B cell (primary cell): ENCODE measurements at places on chromosomes 5 and 9. TPM values are rescaled to one million over a fixed set of nuclear protein-coding genes. Genes with fewer than 3 reads are reported as not detected.

ABHD17B gene
- 11.3 and 19.1 TPM in 2 replicates for polyA plus RNA-seq

BARX1 gene
- polyA plus RNA-seq = 0.12 TPM in 1 of 2 replicates, not detected in the other

SPATA31C1 gene
- polyA plus RNA-seq = not detected in 2 replicates

PSIP1 gene
- 19.7 and 32.5 TPM in 2 replicates for polyA plus RNA-seq

FAM221B gene
- polyA plus RNA-seq = not detected in 2 replicates

PAIP2 gene
- 38.5 and 99.0 TPM in 2 replicates for polyA plus RNA-seq

GRXCR2 gene
- not detected in 2 replicates for polyA plus RNA-seq

RNF224 gene
- polyA plus RNA-seq = not detected in 2 replicates

GPR150 gene
- 0.30 and 0.86 TPM in 2 replicates for polyA plus RNA-seq

JAKMIP2 gene
- 0.24 and 1.0 TPM in 2 replicates for polyA plus RNA-seq

DBH gene
- polyA plus RNA-seq = not detected in 2 replicates

CNTNAP3B gene
- polyA plus RNA-seq = 0.25 TPM in 1 of 2 replicates, not detected in the other

GLDC gene
- 0.86 and 3.6 TPM in 2 replicates for polyA plus RNA-seq

DAPK1 gene
- polyA plus RNA-seq = 1.6 and 1.7 TPM in 2 replicates

AHRR gene
- 0.13 and 0.23 TPM in 2 replicates for polyA plus RNA-seq

CENPP gene
- 1.4 and 3.1 TPM in 2 replicates for polyA plus RNA-seq

ABCA1 gene
- 5.2 and 7.7 TPM in 2 replicates for polyA plus RNA-seq

DPH7 gene
- polyA plus RNA-seq = 93.8 and 105 TPM in 2 replicates

RNF130 gene
- 14.7 and 18.1 TPM in 2 replicates for polyA plus RNA-seq

MYMK gene
- polyA plus RNA-seq = not detected in 2 replicates

CRHBP gene
- 0.75 and 1.7 TPM in 2 replicates for polyA plus RNA-seq

ZCCHC7 gene
- 56.3 and 60.8 TPM in 2 replicates for polyA plus RNA-seq

CDH9 gene
- polyA plus RNA-seq = not detected in 2 replicates

CER1 gene
- not detected in 2 replicates for polyA plus RNA-seq

COL27A1 gene
- 0.16 and 0.59 TPM in 2 replicates for polyA plus RNA-seq

PCDHA9 gene
- not detected in 2 replicates for polyA plus RNA-seq

CEP72 gene
- 7.5 and 7.7 TPM in 2 replicates for polyA plus RNA-seq

SECISBP2 gene
- polyA plus RNA-seq = 56.6 and 77.4 TPM in 2 replicates

GPR21 gene
- polyA plus RNA-seq = 0.13 TPM in 1 of 2 replicates, not detected in the other

SHISAL2B gene
- polyA plus RNA-seq = not detected in 2 replicates

PPP3R2 gene
- not detected in 2 replicates for polyA plus RNA-seq

HSPB3 gene
- polyA plus RNA-seq = not detected in 2 replicates

CFAP77 gene
- polyA plus RNA-seq = not detected in 2 replicates

SLC6A18 gene
- not detected in 2 replicates for polyA plus RNA-seq

PAEP gene
- not detected in 2 replicates for polyA plus RNA-seq

MORN5 gene
- not detected in 2 replicates for polyA plus RNA-seq

ANGPTL2 gene
- polyA plus RNA-seq = not detected in 2 replicates

SPAG8 gene
- 1.6 and 2.0 TPM in 2 replicates for polyA plus RNA-seq

DHFR gene
- 7.3 and 8.5 TPM in 2 replicates for polyA plus RNA-seq

GFPT2 gene
- polyA plus RNA-seq = 0.03 TPM in 1 of 2 replicates, not detected in the other

TAF11L5 gene
- polyA plus RNA-seq = not detected in 2 replicates

RALGPS1 gene
- polyA plus RNA-seq = 19.7 and 20.7 TPM in 2 replicates

C9orf153 gene
- polyA plus RNA-seq = not detected in 2 replicates

KIF20A gene
- 0.07 and 0.13 TPM in 2 replicates for polyA plus RNA-seq

ADRB2 gene
- polyA plus RNA-seq = 2.6 and 6.0 TPM in 2 replicates
